Memory B cell (primary cell): ENCODE measurements at places on chromosomes 5 and 9.

DNA sequence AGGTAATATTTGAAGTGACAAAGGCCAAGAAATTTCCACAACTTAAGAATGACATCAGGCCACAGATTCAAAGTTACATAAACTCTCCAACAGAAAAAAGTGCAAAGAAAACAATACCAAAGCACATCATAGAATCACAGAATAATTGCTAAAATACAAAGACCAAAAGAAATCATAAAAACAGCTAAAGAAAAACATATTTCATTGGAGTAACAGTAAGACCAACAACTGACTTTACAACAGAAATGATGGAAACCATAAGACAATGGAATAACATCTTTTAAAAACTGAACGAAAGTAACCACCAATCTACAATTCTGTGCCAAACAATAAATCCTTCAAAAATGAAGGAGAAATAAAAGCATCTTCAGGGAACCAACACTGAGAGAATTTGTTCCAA, 38.3 kb downstream of the ZDHHC21 start:
- no peak for DNase-seq

- no peak for DNase-seq
These were observed 59.2 kb downstream of the OTULIN start for GRCh38 chr5:14723701-14724132.

- no peak for DNase-seq
These were observed 218.5 kb downstream of the TAF11L14 start for GRCh38 chr5:17852740-17853139.

- DNase-seq, result no peak
These were observed 142.5 kb downstream of the DENND1A start for GRCh38 chr9:123787416-123787815.

- DNase-seq, result no peak
These were observed 53.8 kb downstream of the RAPGEF1 start for GRCh38 chr9:131685753-131686706.
